ENCODE measurements at places on chromosomes 16 and 17.

DNA sequence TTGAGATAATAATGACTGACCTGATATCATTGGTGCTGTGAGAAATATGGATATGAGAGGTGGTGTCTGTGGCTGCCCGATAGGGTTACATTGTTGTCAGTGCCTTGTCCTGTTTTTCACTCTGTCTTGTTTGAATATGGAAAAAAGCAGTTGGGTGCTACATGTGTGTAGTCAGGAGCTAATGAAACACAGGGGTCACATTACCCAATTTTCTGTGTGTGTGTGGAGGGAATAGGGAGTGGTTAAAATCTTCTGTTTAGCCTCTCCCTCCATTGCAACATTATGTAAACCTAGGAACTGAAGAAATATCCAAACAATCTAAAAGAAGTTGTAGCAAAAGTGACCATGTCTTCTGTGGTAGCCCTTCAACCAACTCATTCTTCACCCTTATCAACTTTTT lies 527.7 kb upstream of the SOX9 start:
- DNase-seq: no peak

GRCh38 chr17:57442914-57443571 lies 186.7 kb downstream of the MSI2 start:
- DNase-seq: peak; percentile 55

- no peak for DNase-seq
These were observed 297.7 kb downstream of the SEC14L1 start for GRCh38 chr17:77438241-77439188.

GRCh38 chr16:4364196-4365013 lies 7.2 kb upstream of the VASN start:
- no peak for DNase-seq

- no peak for DNase-seq
These were observed 10.0 kb downstream of the CMC2 start for GRCh38 chr16:80996688-80997138.

DNA sequence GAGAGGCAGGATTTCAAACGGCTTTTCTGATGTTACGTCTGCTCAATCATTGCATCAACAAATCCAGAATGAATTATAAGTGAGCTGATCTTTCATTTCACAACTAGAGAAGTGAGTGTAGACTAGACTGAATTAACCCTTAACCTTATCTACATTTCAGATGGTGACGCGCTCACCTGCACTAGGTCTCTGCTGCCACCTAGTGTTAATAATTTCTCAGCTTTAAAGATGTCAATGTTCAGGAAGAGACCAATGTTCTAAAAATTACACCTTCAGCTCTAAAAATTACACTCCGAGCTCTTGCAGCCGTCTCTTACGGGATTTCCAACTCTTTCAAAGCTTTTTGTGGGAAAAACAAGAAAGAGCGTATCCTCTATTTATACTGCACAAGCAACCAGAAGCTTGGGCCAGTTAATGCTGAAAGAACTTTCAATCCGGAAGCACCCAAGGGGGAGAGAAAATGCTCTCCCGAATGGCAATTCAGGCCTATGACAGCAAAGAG lies 88.2 kb upstream of the FA2H start:
- DNase-seq: peak; percentile 7

DNA sequence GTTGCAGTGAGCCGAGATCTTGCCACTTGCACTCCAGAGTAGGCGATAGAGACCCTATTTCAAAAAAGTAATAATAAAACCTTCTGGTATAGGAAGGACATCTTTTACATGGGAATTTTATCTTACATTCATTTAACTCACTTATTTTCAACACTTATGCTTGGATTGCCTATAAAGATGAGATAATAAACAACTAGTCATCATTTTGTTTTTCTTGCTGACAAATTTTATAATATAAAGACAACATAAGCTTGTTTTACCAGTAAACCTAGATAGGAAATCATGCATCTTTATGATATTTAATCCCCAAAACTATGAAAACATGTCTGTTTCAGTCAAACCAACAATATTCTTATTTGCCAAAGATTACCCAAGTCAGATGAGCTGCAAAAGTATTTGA lies 17.0 kb downstream of the ABCC3 start:
- DNase-seq: no peak

GRCh38 chr17:20968913-20969616 lies 73.7 kb downstream of the USP22 start:
- DNase-seq: no peak

GRCh38 chr17:32586666-32587065 lies 99.9 kb downstream of the CDK5R1 start:
- no peak for DNase-seq

DNA sequence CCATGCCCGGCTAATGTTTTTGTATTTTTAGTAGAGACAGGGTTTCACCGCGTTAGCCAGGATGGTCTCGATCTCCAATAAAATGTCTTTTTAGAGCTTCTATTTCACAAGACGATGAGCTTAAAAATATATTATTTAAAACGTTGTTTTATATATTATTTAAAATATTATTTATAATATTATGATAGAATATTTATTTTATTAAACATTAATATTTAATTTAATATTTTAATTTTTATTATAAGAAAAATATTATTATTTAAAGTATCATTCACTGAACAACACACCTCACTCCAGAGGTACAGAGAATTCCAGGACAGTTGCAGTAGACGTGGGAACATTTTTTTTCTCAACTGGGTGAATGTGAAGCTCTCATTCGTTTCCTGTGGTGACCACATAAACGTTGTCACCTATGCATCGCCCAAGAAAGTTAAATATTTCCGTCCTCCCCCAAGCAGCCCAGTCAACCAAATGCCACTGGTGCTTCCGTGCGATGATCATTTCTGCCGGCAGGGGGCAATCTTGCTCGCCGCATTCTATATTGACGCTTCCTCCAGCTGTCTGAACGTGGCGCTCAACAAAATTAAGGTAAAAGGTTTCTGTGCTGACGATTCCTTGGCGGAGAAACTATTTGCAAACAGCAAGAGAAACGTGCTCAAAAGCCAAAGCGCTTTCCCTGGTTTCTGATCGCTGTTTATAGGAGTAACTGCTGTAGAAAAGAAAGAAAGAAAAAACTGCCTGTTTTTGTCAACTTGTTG lies 41.7 kb upstream of the PRSS54 start:
- DNase-seq: peak; percentile 82

GRCh38 chr17:39165841-39166349 lies at the start of gene ARL5C:
Gene ARL5C, minus strand, starts transcription at chr17:39166161. Its CDS starts 401 bp downstream, at chr17:39165760.
- DNase-seq: no peak

DNA sequence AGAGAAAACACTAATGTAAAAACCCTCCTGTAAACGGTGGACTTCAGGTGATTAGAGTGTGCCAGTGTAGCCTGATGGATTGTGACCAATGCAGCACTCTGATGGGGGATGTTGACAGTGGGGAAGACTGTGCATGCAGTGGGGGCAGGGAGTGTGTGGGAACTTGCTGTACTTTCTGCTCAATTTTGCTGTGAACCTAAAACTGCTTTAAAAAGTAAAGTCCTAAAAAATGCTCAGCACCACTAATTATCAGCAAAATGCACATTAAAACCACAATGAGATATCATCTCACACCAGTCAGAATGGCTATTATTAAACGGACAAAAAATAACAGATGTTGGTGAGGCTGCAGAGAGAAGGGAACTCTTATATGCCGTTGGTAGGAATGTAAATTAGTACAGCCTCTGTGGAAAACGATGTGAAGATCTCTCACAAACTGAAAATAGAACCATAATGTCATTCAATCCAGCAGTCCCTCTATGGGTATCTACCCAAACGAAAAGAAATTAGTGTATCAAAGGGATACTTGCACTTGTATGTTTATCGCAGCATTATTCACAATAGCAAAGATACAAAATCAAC lies 9.7 kb upstream of the ULK2 start:
- DNase-seq: no peak

DNA sequence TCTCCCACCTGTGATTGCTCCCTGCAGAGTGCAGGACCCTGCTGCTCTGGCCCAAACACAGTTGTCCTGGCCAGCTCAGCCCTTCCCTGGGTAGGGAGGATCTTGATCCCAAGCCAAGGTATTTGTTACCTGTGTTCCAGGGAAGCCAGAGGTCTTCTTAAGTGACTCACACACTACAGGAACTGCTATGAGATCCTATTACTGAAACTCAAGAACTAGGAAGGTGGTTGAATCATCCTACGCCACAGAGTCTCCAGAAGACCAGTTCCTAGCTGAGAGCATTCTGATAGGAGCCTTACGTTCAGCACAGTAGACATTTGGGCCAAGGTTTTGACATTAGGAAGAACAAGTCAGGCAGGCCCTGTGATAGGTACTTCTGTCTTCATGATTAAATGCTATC lies 12.0 kb downstream of the CHST6 start:
- no peak for DNase-seq

DNA sequence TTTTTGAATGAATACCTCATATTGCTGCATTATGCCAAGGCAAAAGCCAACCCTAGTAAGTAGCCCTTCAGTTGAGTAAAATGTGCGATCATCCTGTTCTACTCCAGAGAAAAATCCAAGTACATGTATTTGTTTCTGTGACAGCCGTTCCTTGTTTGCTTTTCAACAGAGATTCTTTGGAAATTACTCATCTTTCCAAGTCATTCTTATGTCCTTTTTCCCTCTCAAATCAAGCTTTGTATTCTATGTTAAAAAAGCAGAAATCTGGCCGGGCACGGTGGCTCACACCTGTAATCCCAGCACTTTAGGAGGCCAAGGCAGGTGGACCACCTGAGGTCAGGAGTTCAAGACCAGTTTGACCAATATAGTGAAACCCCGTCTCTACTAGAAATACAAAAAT lies 112.9 kb upstream of the HAS3 start:
- DNase-seq: no peak

DNA sequence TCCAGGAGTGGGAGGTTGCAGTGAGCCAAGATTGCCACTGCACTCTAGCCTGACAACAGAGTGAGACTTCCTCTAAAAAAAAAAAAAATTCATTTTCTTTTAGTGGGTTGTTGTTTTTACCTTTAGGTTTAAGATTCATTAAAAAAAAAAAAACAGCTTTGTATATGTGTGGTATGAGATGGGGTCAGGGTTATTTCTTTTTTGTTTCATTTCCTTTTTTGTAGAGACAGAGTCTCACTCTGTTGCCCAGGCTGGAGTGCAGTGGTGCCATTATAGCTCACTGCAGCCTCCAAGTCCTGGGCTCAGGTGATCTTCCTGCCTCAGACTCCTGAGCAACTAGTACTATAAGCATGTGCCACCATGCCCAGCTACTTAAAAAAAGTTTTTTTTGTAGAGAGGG lies 47.0 kb downstream of the BCAS3 start:
- no peak for DNase-seq

GRCh38 chr16:19850131-19850817 lies 34.4 kb downstream of the GPRC5B start:
- no peak for DNase-seq

- DNase-seq: no peak
These were observed 263.4 kb downstream of the MRTFB start for GRCh38 chr16:14334366-14335080.

DNA sequence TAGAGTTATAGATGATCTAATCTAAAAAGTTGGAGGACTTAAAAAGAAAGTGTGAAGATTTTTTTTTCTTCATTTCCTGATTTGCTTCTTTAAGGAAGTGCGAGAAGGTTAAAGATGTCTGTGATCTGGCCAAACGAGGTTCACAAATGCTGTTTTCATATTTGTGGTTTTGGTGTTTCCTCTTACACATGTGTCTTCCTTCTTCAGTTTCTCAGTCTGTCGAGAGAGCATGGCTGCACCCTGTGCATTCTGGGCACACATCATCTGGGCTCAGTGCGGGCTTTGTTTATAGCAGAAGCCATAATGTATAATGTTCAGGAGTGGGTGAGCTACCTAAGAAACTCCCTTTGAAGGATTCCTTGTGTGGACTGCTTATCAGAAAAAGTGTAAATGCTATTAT lies 260.4 kb upstream of the TBX2 start:
- DNase-seq: no peak

DNA sequence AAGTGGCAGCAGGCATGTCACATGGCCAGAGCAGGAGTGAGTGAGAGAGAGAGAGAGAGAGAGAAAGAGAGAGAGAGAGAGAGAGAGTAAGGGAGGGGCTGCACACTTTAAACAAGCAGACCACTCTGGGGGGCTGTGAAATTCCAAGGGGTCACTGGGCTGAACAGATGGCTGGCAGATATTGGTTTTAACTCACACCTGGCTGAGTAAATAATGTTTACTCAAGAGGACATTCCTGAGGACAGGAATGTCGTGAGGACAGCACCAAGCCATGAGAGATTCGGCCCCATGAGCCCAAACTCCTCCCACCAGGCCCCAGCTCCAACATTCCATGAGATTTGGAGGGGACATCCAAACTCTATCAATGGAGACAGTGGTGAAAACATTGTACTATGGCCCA lies 269.7 kb downstream of the CBLN1 start:
- no peak for DNase-seq

GRCh38 chr17:50935221-50935995 lies 69.3 kb upstream of the TOB1 start:
- DNase-seq: no peak

DNA sequence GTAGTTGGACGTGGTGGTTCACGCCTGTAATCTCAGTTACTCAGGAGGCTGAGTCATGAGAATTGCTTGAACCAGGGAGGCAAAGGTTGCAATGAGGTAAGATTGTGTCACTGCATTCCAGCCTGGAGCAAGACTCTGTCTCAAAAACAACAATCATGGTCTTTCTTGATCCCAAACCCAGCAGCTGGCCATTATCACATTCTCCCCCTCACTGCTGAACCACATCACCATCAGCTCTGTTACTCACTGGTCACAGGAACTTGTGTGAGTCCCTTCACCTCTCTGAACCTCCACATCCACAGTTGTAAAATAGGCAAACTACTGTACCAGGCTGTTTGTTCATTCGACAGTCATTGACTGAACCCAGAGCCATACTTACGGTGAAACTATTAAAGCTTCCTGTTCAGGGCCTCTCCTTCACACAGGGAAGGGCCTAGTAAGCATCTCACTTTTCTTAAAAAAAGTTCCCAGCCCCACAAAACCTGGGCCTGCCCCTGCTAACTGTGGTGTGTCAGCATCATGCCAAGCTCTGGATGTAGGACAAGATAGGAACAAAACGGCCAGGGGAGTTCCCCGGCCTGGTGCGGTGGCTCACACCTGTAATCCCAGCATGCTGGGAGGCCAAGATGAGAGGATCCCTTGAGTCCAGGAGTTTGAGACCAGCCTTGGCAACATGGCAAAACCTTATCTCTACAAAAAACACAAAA lies 104.7 kb downstream of the COPRS start:
- DNase-seq: no peak

GRCh38 chr16:78297066-78297666 lies 197.7 kb downstream of the WWOX start:
- DNase-seq: no peak

DNA sequence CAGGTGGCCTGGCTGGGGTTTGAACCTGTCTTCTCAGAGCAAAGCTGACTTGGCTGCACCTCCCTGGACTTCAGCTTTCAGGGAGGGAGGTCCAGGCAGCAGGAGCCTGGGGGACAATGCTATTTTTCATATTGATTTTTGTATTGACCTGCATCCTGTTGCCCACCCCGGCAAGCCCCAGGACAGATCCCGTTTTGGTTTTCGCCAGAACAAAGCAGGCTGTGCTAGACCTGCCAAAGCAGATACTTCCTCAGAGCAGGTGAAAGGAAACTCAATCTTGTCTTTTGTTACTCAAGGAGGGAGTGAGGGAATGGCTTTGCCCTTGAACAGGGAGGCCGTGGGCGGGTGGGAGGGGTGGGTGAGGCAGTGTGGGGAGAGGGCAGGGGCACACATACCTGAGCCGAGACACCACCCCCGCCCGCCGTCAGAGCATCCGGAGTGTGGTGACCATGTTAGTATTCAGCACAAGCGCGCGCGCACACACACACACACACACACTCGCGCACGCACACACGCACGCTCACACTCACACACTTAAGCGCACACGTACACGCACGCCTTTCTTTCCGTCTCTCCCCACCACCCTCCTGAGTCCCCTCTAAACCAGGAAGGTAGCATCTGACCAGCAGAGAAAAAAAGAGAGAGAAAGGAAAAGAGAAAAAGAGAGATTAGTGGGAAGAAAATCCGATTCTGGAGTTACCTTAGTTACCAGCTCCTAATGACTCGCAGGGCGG lies 59.5 kb downstream of the RAI1 start:
- DNase-seq: no peak
